Kidney epithelial cell (primary cell): ENCODE measurements at places on chromosomes 7 and 10.

GRCh38 chr7:36747280-36748016 lies 23.2 kb upstream of the AOAH start:
- DNase-seq = peak; percentile 90

DNA sequence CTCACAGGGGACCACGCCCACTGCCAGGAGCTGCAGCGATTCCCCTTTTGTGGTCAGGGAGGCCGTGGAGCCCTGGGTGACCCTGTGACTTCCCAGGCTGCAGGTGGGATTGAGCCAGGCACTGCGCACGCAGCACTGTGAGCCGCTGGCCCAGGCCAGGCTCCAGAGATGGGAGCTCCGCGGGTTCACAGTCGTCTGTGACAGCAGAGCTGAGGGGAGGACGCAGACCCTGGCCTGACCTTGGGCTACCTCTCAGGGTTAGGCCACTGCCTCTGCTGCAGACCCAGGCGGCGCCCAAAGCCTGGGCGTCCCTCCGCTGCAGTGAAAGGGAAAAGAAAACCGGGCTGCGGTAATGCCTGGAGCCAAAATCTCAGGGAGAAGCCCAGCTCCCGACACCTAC lies 107.5 kb upstream of the GPR26 start:
- DNase-seq = no peak

DNA sequence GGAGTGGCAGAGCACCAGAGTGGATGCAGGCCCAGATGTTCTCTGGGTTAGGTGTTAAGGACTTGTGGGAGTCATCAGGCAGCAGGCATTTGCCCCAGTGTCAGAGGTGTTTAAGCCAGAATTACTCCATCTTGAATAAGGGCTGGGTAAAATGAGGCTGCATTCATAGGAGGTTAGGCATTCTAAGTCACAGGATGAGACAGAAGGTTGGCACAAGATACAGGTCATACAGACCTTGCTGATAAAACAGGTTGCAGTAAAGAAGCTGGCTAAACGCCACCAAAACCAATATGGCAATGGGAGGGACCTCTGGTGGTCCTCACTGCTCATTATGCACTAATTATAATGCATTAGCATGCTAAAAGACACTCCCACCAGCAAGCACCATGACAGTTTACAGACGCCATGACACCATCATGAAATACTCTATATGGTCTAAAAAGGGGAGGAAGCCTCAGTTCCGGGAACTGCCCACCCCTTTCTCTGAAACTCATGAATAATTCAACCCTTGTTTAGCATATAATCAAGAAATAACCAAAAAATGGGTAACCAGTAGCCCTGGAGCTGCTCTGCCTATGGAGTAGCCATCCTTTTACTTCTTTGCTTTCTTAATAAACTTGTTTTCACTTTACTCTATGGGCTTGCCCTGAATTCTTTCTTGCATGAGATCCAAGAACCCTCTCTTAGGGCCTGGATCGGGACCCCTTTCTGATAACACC lies 882 bp upstream of the LRRC61 start:
- DNase-seq = no peak

DNA sequence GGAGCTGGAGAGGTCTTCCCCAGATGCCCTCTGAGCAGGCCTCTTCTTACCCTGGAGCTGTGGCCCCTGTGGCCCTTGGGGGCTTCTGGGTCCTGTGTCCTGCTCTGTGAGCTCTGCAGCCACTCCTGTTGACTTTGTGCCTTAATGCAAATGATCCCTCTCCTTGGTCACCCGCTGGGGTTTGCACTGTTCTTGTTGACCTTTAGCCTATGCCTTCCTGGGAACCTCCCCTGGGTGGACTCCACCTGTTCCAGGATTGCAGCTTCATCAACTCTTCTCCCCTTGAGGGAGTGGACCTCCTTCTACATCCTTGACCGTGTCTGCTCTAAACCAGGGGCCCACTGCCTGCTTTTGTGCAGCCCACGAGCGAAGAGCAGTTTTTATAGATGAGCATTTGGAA lies 58.6 kb upstream of the CTBP2 start:
- no peak for DNase-seq

DNA sequence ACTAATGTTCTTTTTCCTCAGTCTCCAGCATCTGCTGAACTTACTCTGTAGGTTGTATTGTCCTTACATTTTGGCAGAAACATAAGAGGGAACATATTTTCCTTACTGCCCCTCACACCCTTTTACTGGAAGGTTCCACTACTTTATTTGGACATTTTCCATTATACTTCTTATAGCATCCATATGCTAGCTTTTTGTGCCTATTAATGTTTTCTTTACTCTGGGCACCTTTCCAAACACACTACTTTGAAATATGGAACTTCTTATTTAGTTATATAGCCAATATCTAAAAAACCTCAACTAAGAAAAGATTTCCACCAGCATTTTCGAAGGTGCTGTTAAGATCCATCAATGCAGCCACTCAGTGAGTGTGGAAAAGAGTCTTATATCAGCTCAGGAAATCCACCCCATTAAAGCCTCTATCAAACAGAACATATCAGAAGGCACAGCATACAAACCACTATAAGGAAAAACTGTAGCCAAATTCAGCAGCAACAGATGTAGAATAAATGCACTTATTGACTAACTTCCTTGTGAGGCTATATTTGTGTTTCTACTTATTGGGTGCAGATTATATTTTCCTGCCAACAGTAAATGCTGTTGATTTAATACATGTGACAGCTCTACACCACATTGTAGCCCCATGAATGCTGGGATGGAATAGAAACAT lies 272.5 kb upstream of the SEMA3E start:
- DNase-seq = no peak

GRCh38 chr7:130831817-130832481 lies 97.9 kb upstream of the KLF14 start:
- no peak for DNase-seq

DNA sequence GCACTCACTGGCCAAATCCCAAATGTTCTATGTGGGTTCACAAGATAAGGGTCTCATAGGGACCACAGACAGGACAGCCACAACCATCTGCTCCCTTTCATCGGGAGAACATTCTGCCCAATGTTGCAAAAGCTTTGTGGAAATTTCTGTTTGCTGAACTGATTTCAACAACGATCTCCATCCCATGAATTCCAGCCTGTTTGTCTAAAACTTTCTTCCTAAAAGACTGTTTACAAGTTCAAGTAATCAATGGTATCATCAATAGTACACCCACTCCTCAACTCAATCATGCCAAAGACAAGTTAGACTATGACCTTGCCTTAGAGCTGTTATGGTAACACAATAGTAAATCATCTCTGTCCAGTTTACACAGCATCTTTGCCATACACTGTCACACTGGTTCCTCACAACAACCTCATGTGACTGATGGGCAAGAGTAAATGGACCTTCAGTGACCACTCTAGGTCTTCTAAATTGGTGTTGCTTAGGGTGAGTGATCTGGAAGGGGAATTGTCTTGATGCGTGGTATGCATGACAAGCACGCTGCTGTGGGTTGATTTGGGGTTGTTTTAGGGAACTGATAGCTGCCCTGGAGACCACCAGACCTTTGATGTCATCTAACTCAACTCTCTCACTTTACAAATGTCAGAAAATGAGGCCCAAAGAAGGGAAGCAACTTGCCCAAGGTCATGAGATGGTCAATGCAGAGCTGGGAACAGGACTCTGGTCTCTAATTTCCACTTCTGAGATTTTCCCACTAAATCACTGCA lies 95.1 kb downstream of the PPP1R3C start:
- DNase-seq = no peak

- DNase-seq = no peak
Observed at GRCh38 chr7:2569421-2569820, 10.6 kb downstream of the IQCE start.

DNA sequence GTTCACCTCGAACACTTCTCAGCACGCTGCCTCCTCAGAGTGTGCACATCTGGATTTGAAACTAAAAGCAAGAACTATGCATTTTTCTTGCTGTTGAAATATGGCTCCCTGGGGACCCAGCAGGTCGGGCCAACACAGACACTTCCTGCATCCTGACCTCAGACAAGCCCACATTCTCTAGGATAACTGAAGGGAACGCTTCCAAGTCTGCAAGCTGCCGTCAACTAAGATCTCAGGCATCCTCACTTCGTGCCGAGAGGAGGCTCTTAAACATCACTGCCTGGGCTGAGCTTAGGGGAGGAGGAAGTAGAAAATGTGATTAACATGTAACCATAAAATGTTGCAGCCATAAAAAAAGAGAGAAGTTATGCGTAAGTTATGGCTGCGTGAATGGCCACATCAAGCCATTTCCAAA lies 65.5 kb downstream of the PYROXD2 start:
- peak; percentile 19 for DNase-seq

- DNase-seq = no peak
Observed at GRCh38 chr7:151505433-151505832, 14.3 kb downstream of the RHEB start.

- DNase-seq = no peak
Observed at GRCh38 chr10:112279433-112279832, 3.8 kb upstream of the TECTB start.

- no peak for DNase-seq
Observed at GRCh38 chr7:90560730-90561129, 35.4 kb upstream of the CDK14 start.

- DNase-seq = no peak
Observed at GRCh38 chr7:75888464-75889222, 9.8 kb downstream of the RHBDD2 start.

DNA sequence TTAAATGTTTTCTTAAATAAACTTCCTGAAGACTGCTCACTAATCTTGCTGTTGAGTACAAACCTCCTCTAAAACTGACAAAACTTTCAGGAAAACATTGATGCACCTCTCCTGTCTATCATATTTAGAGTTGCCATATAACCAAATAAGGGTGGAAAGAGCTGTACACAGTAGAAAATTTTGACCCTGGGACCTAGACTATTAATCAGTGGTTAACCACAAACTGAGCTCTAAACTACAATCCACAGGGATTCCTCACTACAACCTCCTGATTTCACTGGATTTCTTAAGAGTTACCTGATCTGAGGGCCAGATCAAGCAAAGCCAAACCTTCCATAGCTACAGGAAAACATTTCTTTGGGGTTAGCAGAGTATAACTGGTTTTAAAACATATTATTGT lies 39.9 kb upstream of the WNT16 start:
- DNase-seq = peak; percentile 65

GRCh38 chr7:120370954-120371353 lies 98.0 kb downstream of the KCND2 start:
- no peak for DNase-seq

GRCh38 chr7:770741-771166 lies 43.7 kb upstream of the PRKAR1B start:
- DNase-seq = peak; percentile 48

- no peak for DNase-seq
Observed at GRCh38 chr10:100894589-100895294, 18.0 kb upstream of the SLF2 start.

- DNase-seq = no peak
Observed at GRCh38 chr7:38673795-38674194, 42.6 kb upstream of the AMPH start.

DNA sequence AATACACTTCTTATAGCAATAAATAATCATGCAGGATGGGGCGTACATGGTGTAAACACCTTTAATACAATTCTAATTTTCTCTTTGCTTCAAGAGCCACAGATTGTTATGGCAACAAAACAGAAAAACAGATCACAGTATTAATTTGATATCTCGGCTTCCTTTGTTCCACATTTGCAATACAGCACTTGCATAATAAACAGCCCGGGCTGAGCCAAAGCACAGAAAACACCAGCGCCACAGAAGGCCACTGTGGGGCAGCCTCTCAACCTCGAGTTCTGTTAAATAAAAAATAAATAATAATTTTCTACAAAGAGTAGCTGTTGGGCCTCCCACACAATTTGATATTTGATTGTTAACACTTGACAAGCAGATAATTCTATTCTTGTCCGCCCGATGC lies 255.9 kb downstream of the USP6NL start:
- no peak for DNase-seq
